Activated CD8-positive, alpha-beta memory T cell treated with anti-CD3 and anti-CD28 coated beads for 1 hour (primary cell): ENCODE measurements at places on chromosomes 6 and 20.

DNA sequence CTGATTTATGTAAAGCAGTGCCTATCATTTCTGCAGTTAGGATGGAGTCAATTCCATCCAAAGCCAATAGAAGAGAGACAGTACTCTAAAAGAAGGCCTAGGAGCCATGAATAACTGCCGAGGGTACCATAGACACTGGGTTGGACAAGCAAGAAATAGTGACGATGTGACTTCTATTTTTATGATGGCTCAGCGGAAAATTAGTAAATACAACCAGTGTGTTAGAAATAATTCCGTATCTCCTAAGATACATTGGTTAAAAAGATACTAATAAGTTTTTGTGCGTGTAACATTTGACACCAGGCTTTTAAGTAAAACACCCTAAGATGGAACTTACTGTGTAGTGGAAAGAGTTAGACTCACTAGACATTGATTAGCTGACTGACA is 45.6 kb upstream of the MOXD1 start:
- DNase-seq = no peak

DNA sequence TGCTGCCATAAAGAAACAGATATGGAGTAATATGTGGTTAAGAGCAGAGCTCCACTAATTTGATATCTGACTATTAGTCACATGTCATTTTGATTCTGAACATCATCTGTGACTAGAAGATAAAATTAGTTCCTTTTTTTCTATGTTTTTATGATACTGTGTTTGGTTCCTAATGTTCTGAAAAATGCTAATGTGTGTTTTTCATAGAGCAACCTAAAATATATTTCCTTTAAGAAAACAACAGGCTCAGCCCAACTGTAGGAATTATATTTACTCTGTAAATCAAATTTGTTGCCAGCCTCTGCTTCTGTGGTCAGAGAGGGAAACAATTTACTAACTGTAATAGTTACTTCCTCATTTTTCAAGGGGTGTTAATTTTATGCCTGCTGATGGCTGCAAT is 33.3 kb upstream of the TXLNB start:
- no peak for DNase-seq

- no peak for DNase-seq
Observed at GRCh38 chr6:89045011-89045387, 35.6 kb upstream of the PNRC1 start.

DNA sequence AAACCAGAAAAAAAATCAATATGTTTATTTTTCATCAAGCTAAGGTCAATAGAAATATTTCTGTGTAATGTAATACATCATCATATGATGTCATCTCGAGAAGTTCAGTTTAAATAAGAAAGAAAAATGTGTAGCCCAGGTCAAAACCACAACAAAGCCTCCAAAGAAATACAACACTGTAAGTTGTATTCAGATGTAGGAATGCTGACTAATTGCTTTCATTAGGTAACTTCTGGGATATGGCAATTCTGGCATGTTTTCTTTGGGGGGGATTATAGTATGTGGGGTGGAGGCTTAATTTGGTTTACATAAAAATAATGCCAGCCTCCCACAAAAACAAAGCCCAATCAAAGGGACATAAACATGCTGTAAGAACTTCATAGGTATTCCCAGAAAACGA is 881.8 kb upstream of the CITED2 start:
- no peak for DNase-seq

- DNase-seq = no peak
Observed at GRCh38 chr20:63552481-63553249, 1.3 kb upstream of the FNDC11 start.

GRCh38 chr6:138680085-138680484 is 93.5 kb upstream of the CCDC28A start:
- no peak for DNase-seq
